ENCODE measurements at places on chromosomes 6 and 20.

GRCh38 chr6:53727748-53728147 is 62.2 kb upstream of the KLHL31 start:
- DNase-seq: no peak

- DNase-seq: no peak
Measured at GRCh38 chr6:143505111-143505510, 6.4 kb downstream of the FUCA2 start.

GRCh38 chr6:84166395-84166794 is 61.0 kb downstream of the CEP162 start:
- DNase-seq: no peak

DNA sequence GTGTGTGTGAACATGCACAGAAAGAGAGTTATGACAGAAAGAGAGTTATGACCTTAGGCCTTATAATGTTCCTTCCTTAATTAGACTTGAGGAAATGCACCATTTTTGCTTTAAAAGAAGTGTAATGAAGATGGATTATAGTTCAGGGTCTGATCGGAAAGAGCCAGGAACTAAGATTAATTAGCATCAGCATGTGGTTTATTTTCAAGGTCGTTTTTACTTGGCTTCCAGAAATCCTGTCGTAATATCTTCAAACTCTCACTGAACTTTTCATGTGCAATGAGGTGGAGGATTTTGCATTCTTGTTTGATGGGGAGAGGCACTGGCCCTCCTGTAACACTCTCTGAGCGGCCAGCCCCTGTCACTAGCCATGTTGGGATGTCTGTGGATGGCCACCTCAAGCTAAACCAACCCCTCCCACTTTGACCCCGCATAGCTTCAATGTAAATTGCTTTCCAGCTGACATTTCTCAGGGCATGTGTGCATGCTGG is 116.8 kb downstream of the CDC5L start:
- DNase-seq: no peak
